ENCODE measurements at places on chromosomes 12 and 14.

GRCh38 chr14:22560662-22561365, 28.2 kb downstream of the DAD1 start:
- peak overlapping the region; percentile 78 for H3K4me3 ChIP-seq
- H3K36me3 ChIP-seq, result peaks cover 37% of the 10 kb centered on the region
- no peak for DNase-seq

GRCh38 chr12:44616402-44616801, 259.7 kb downstream of the NELL2 start:
- DNase-seq, result no peak
- H3K27ac ChIP-seq, result no peak overlapping the region
- no peaks in the 10 kb centered on the region for H3K27me3 ChIP-seq
- no peaks in the 10 kb centered on the region for H3K4me1 ChIP-seq

GRCh38 chr14:72546344-72547016, 347.4 kb downstream of the DPF3 start:
- peaks cover 6% of the 10 kb centered on the region for H3K4me1 ChIP-seq
- no peaks in the 10 kb centered on the region for H3K27me3 ChIP-seq
- no peak for DNase-seq

DNA sequence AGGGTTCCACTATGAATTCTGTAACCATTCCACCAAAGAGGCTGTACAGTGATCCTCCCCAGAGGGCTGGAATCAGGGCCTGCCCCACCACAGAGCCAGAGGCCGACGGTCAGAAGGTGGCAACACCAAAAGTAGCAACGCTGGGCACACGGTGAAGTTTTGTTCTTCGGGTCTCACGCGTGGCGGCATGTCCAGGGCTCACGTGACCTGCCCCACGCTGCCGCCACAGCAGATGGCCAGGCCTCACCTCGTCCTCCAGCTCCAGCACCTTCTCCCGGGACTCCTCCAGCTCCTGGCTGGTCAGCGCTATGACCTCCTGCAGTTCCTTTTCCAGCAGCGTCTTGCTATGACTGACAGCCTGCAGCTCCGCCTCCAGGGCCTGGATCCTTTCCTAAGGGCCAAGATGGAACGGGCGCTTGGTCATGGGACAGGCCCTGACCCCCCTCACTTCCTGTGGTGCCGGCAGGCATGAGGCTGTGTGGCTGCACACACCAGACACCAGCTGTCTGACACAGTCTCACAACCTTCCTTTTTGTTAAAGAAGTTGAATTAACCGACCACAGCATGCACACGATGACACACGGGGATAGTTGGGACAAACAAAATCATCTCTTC, 22.4 kb upstream of the ANKLE2 start:
- H3K27me3 ChIP-seq, result no peaks in the 10 kb centered on the region
- H3K36me3 ChIP-seq, result peaks cover 59% of the 10 kb centered on the region
- H3K4me1 ChIP-seq, result no peaks in the 10 kb centered on the region
- no peak overlapping the region for H3K4me3 ChIP-seq
- DNase-seq, result no peak

- H3K36me3 ChIP-seq, result no peaks in the 10 kb centered on the region
- H3K27me3 ChIP-seq, result no peaks in the 10 kb centered on the region
- H3K4me3 ChIP-seq, result no peak overlapping the region
- H3K4me1 ChIP-seq, result no peaks in the 10 kb centered on the region
- H3K27ac ChIP-seq, result no peak overlapping the region
Observed at GRCh38 chr12:21223930-21224329, 92.9 kb downstream of the SLCO1B1 start.

GRCh38 chr12:76422543-76423438, 74.6 kb upstream of the BBS10 start:
- H3K27ac ChIP-seq, result no peak overlapping the region
- no peak for DNase-seq
- no peaks in the 10 kb centered on the region for H3K27me3 ChIP-seq
- peaks cover 28% of the 10 kb centered on the region for H3K36me3 ChIP-seq

DNA sequence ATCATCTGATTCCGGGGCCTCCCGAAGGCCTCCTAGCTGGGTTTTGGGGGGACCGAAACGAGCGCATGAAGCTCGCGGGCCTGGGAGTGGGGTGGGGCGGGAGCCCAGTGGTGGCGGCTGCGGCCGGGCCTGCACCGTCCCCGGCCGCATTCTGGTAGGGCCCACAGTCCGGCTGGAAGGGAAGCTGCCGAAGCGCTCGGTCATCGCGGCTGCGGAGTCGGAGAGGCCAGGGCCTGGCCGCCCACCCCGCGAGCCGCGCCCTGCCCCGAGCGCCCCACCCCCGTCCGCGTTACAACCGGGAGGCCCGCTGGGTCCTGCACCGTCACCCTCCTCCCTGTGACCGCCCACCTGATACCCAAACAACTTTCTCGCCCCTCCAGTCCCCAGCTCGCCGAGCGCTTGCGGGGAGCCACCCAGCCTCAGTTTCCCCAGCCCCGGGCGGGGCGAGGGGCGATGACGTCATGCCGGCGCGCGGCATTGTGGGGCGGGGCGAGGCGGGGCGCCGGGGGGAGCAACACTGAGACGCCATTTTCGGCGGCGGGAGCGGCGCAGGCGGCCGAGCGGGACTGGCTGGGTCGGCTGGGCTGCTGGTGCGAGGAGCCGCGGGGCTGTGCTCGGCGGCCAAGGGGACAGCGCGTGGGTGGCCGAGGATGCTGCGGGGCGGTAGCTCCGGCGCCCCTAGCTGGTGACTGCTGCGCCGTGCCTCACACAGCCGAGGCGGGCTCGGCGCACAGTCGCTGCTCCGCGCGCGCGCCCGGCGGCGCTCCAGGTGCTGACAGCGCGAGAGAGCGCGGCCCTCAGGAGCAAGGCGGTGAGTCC, at the start of gene KLC1:
Gene KLC1 (plus strand): TSS at position 528 of the 819 bp plus-strand sequence. CDS start 25,354 bp downstream, outside the sequence.
- peak; percentile 92 for DNase-seq
- no peaks in the 10 kb centered on the region for H3K27me3 ChIP-seq
- H3K4me1 ChIP-seq, result peaks cover 50% of the 10 kb centered on the region
- H3K27ac ChIP-seq, result peak within 1 kb of the TSS; percentile 84

GRCh38 chr12:49706351-49707127, 666 bp downstream of the FMNL3 start:
- peak; percentile 27 for DNase-seq
- no peaks in the 10 kb centered on the region for H3K36me3 ChIP-seq
- no peaks in the 10 kb centered on the region for H3K27me3 ChIP-seq

DNA sequence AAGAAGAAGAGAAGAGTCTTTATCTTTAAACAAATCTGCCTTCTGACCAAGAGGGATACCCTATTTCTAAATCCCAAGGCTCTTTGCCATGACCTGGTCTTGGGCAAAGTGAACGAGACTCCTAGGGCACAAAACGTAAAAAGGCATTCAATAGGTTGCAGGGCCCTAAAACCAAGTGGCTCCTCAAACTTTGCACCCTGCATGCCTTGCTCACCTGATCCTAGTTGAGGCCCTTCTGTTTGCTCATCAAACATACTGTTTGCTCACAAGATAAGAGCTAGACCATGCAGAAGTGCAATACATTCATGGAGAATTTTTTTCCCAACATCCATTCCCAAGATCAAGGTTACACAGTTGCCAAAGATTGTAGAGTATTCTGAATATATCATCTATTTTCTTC, 7.9 kb upstream of the PRH1 start:
- peaks cover 14% of the 10 kb centered on the region for H3K36me3 ChIP-seq
- H3K27ac ChIP-seq, result no peak overlapping the region
- no peak for DNase-seq
- no peaks in the 10 kb centered on the region for H3K27me3 ChIP-seq

DNA sequence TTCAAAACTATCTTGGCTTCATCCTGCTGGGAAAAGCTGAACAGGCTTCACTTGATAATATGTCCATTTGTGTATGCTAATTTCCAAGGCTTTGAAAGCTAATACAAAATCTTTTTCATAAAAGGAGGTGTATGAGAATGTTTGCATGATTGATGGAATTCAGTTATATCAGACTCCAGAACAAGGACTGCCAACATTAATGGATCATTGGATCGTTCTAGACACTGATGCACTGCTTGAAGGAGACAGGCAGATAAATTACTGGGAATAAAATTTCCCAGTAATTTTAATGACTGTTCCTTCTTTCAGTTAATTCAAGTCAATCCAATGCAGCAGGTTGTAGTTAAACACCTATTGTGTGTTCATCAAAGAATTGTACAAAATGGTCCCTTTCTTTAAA, 466 bp downstream of the GPRC5D start:
- H3K36me3 ChIP-seq, result no peaks in the 10 kb centered on the region
- H3K4me1 ChIP-seq, result peaks cover 6% of the 10 kb centered on the region
- no peak for DNase-seq
- H3K4me3 ChIP-seq, result no peak overlapping the region

DNA sequence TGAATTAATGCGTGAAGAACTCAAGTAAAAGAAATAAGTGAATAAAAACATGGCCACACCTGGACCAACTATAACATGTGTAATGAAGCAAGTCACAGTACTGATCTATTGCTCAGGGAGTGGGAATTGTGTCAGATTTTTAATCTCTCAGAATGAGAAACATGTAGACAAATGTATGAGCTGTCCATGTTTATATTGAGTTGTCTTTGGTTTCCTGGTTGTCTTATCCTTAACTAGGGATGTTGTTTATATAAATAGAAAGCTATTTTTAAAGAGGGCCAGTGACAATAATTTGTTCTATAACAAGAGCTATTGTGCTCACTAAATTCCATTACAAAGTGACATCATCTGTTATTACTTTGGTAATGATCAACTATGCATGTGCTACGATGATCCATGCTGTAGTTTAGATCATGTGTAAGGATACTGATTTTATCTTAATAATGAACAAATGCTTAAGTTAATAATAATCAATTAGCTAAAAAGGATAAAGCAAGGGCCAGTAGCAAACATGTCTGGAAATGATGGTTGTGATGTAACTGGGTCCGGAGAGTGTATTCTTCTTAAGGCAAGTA, 91.3 kb upstream of the RTL1 start:
- H3K4me1 ChIP-seq, result no peaks in the 10 kb centered on the region
- peaks cover 17% of the 10 kb centered on the region for H3K27me3 ChIP-seq
- no peak for DNase-seq
- H3K27ac ChIP-seq, result no peak overlapping the region

- no peak for DNase-seq
- H3K27me3 ChIP-seq, result peaks cover 8% of the 10 kb centered on the region
- H3K36me3 ChIP-seq, result no peaks in the 10 kb centered on the region
- no peak overlapping the region for H3K4me3 ChIP-seq
- no peaks in the 10 kb centered on the region for H3K4me1 ChIP-seq
Observed at GRCh38 chr14:99884834-99885648, 91.8 kb downstream of the EML1 start.

- peaks cover 3% of the 10 kb centered on the region for H3K27me3 ChIP-seq
- DNase-seq, result no peak
- H3K4me3 ChIP-seq, result no peak overlapping the region
- H3K27ac ChIP-seq, result no peak overlapping the region
- no peaks in the 10 kb centered on the region for H3K36me3 ChIP-seq
Observed at GRCh38 chr12:5264006-5264405, 167.9 kb upstream of the NTF3 start.

DNA sequence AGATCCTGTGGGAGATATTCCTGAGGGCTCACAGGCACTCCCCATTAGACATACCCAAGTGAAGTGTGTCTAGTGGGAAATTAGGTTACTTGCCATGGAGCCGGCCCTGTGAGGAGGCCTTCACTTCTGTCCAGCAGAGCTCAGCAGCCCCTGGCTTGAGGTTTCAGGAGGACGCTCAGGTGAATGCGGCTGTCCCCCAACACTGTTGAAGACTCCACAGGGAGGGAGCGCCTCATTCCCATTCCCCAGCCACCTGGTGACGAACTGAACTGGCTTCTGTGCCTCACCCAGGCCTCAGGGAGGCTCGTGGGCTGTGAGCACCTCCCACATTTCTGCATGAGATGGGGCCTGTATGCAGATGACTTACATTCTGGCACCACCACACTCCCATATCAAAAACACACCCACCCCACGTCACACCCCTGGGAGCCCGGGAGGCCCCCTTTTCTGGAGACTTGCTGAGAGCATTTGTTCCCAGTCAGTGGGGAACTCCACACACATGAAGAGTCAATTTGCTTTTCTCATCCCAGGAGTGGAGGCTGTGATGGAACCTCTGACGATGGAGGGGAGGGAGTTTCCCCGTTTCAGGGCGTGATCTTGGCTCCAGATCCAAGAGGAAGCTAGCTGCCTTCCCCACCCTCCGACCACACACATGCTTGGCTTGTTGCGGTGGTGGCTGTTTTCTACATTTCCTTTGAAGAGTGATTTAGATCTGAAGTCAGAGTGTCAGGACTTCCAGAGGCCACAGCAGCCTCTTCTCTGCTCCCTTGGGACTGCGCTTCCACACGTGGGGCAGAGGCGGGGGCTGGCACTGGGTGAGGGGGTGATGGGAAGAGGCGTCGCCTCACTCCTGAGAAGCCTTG, 120.7 kb downstream of the ADGRD1 start:
- no peaks in the 10 kb centered on the region for H3K27me3 ChIP-seq
- no peak for DNase-seq
- H3K27ac ChIP-seq, result no peak overlapping the region
- H3K36me3 ChIP-seq, result no peaks in the 10 kb centered on the region
- H3K4me3 ChIP-seq, result no peak overlapping the region

- no peaks in the 10 kb centered on the region for H3K4me1 ChIP-seq
- no peaks in the 10 kb centered on the region for H3K27me3 ChIP-seq
- H3K36me3 ChIP-seq, result no peaks in the 10 kb centered on the region
- H3K27ac ChIP-seq, result no peak overlapping the region
- DNase-seq, result no peak
Observed at GRCh38 chr12:38745601-38746000, 159.8 kb downstream of the CPNE8 start.

DNA sequence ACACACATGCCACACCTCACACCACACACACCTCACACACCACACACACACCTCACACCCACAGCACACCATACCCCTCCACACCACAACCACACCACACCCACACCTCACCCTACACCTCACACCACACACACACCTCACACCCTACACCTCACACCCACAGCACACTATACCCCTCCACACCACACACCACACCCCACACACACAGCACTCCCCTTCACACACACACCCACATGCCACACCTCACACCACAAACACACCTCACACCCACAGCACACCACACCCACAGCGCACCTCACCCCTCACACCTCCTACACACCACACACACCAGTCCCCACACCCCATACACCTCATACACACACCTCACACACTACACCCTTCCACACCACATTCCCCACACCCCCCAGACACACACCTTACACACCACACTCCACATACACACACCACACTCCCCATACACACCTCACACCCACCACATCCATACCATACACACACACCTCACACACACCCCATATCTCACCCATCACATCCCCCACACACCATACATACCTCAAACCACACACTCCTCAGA, 80.0 kb downstream of the ACTN1 start:
- H3K27me3 ChIP-seq, result no peaks in the 10 kb centered on the region
- peaks cover 47% of the 10 kb centered on the region for H3K36me3 ChIP-seq
- peak overlapping the region; percentile 61 for H3K27ac ChIP-seq
- DNase-seq, result peak; percentile 15

DNA sequence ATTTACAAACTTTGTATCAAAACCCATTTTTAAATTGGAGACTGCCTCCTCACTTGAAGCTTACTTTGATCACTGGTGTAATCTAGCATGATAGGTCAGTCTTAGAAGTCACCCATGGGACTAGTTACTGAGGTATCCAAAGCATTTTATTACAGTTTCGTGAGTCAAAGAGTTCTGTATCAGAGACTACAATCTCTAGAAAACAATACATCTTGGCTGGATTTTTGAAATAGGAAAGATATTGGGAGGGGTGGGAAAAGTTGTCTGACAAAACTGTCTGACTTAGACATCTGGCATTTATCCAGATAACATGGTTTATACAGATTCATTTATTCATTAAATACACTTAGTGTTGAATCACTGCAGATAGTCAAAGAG, 173.5 kb upstream of the PDZRN4 start:
- H3K27ac ChIP-seq, result no peak overlapping the region
- H3K4me3 ChIP-seq, result no peak overlapping the region
- H3K27me3 ChIP-seq, result no peaks in the 10 kb centered on the region
- H3K36me3 ChIP-seq, result no peaks in the 10 kb centered on the region
- DNase-seq, result no peak
- H3K4me1 ChIP-seq, result no peaks in the 10 kb centered on the region
